ENCODE measurements at places on chromosomes 1 and 21.

- peak; percentile 61 for DNase-seq
Observed at GRCh38 chr1:209692745-209693504, 11.7 kb upstream of the HSD11B1 start.

DNA sequence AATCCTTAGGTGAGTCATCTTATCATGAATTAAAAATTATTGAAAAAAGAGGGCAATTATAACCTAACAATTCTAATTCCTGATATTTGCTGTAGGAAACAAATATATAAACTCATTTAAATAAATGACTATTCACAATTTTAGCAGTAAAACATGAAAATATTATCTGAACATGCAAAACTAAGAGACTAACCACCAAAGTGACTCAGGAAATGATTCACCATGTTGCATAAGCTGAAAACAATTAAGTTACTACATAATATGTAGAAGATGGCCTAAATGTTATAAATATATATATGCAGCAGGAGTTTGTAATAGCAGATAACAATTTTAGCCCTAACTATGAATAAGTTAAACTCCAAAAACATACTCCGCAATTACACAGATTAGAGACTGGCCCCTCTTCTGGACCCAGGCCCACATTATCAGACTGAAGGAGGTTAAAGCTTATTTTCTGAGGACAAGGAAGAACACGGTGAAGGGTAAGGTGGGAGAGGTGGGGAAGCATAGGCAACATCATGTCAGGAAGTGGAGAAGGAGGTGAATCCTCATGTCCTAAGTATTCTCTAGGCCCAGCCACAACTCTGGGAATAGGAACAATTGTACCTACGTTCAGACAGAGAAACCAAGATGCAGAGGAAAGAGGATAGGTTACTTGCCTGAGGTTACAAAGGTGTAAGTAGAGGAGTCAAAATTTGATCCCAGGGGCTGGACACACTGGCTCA, 15.6 kb upstream of the AIM2 start:
- DNase-seq: no peak

DNA sequence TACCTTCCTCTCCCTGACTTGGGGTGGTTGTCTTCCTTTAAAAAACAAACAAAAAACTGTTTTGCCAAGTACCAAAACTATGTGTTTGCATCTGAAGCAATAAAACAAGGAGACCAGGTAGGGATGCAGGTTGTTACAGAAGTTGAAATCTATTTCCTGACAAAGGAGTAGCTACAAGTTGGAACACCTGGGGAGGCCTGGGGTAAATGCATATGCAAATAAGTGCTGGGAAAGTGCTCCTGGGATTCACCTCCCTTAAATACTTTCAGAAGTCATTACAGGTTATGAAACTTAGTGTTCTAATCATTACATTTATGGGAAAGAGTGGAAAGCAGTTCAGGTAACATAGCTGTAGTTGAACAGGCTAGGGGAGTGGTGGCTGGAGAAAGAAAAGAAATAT, 1.9 kb upstream of the TSNAX start:
- DNase-seq: no peak

GRCh38 chr1:8722366-8722765, 95.1 kb downstream of the RERE start:
- DNase-seq: no peak

DNA sequence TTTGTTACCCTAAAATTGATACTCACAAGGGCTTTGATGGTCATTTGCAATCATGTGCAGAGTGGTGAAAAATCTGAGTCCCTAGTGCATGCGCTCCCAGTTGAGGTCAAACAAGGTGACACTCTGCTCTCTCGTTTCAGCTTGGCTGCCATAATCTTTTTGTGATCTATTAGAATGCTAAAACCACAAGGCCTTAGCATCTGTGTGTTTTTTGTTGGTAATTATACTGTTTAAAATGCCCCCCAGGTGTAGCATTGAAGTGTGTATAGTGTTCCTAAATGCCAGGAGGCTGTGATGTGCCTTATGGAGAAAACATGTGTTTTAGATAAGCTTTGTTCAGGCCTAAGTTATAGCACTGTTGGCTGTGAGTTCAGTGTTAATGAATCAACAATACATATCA, 89.3 kb downstream of the PLD5 start:
- no peak for DNase-seq
